ENCODE measurements at places on chromosomes 2 and 18.

DNA sequence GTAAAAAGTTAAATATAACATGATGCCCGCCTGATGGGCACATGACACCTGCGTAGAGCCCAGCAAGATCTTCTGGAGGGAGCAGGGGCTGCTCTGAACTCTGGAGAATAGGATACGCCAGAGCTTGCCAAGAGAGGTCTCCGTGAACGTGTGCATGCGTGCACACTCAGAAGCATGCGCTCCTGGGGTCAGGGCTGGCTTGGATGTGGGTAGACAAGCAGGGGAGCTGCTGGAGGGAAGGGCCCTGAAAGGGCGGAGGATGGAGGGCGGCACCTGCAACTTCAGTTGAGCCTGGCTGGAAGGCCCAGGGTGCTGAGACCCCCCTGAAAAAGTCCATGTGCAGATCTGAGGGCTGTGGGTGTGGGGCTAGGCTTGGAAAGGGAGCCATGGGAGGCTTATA, 828.4 kb upstream of the SALL3 start:
- no peak for DNase-seq

- DNase-seq, result no peak
Observed at GRCh38 chr18:34970106-34970505, 71.1 kb upstream of the MAPRE2 start.

DNA sequence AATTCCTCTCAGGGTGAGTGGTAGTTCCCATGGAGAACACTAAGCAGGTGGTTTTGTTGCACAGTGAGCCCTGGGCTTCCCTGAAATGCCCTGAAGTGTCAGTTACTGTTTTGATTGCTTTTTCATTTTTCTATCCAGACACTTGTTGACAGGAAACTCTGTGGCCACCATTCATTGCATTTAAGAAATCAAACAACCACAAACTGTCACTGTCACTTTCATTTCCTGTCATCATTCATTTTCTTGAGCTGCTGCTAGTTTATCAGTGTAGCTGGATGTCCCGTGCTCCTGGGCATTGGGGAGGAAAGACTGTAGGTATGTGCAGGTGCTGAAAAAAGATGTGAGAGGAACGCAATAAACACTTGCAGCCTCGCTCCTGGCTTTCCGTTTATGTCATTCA, 891.6 kb upstream of the ZEB2 start:
- no peak for DNase-seq

DNA sequence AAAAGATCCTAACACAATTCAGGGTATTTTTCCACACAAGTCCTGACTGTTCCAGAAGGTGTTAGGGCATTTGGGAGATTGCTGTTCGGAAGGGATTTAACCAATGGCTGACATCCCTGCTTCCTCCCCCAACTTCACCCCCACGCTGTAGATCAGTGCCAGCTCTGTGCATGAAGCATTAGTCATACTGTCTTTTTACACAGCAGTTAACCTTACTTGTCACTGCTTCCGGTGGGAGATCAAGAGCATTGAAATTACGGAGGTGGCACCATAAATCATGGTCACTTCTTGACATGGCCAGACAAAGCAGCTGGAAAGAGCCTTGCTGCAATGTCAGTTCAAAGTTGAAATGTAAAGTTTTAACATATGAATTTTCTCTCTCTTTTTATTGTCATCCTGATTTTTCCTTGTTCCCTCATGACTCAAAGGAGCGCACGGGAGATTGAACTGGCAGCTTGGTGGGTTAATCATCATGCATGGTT, 70.2 kb downstream of the HRH4 start:
- DNase-seq, result no peak

DNA sequence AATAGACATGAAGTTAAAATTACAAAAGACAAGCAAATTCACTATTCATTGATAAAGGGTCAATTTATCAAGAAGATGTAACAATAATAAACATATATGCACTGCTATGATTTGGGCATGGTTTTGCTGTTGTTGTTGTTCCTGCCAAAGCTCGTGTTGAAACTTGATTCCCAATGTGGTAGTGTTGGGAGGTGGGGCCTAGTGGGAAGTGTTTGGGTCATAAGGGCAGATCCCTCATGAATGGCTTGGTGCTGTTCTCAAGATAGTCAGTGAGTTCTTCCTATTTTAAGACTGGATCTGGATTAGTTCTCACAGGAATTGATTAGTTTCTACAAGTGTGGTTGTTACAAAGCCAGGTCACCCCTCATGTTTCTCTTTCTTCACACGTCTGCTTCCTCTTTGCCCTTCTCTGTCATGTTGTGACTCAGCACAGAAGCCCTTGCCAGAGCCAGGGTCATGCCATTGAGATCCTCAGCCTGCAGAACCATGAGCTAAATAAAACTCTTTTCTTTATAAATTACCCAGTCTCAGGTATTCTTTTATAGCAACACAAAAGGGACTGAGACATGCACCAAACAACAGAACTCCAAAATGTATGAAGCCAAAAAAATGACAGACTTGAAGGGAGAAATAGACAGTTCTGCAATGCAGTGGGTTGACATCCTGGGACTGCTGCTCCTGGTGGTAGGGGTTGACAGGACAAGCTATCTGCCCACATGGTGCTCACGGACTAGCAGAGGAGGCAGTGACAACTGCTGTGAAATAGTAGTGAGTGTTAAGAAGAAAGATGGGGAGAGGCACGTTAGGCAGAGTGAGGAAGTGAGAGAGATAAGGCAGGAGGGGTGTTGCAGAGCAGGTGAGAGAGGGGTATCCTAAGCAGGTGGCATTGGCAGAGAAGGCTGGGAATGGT, 18.6 kb upstream of the SKA1 start:
- DNase-seq, result no peak

- DNase-seq, result no peak
Observed at GRCh38 chr18:7592305-7593071, 25.4 kb downstream of the PTPRM start.

- DNase-seq, result no peak
Observed at GRCh38 chr2:70344195-70344594, 42.3 kb upstream of the FAM136A start.

- no peak for DNase-seq
Observed at GRCh38 chr2:50765146-50765545, 266.8 kb downstream of the NRXN1 start.

GRCh38 chr2:37282746-37283145, 41.9 kb downstream of the PRKD3 start:
- DNase-seq, result no peak

- no peak for DNase-seq
Observed at GRCh38 chr2:86216575-86217555, 17.6 kb downstream of the MRPL35 start.

- DNase-seq, result no peak
Observed at GRCh38 chr2:137262594-137262993, 497.2 kb downstream of the THSD7B start.

DNA sequence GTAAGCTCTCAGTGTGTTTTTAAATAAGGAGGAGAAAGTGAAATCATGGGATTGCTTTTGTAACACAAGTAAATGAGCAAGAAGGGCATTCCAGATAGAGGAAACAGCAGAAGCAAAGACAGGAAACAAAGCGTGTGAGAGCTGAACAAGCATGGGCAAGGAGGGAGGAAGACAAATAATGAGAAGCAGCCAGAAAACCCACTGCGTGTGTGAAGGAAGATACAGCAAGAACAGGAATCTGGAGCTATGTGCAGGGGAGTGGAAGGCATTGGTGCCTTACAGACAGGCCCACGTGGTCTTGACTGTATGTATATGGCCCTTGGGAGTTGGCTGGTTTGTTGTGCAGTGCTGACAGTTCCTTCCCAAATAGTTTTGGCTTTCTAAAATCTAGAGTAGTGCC, 88.6 kb downstream of the AAK1 start:
- no peak for DNase-seq

- DNase-seq, result no peak
Observed at GRCh38 chr2:122191331-122191730, 435.9 kb downstream of the TSN start.

DNA sequence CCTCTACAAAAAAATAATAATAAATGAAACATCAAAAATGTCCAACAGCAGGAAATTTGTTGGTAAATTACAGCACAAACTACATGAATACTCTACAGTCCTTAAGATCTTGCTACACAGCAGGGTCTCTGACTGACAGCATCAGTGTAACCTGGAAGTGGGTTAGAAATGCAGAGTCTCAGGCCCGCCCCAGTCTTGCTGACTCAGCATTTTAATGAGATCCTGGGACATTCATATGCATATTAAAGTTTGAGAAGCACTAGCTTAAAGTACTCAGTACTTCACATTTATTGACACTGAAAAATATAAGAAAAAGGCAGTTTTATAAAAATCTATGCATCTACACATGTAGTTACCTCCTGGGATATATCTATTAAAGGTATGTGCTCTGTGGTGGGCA, 21.7 kb downstream of the ST3GAL5 start:
- no peak for DNase-seq

DNA sequence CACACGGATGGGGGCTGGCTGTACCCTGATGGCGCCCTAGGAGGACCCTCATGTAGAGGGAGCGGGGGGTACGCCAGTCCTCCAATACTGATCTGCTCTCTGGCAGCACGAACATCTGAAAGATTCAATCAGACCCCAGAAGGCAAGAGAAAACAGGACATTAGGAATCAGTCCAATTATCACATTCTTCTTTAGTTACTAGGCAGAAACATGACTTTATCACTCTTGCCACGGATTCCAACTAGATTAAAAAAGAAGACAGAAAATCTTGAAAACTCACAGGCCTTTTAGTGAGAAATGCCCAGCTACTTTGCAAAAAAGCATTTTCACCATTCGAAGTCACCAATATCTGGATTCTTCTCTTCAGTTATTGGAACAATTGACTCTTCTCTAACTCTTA, 68.4 kb downstream of the ID2 start:
- DNase-seq, result no peak

DNA sequence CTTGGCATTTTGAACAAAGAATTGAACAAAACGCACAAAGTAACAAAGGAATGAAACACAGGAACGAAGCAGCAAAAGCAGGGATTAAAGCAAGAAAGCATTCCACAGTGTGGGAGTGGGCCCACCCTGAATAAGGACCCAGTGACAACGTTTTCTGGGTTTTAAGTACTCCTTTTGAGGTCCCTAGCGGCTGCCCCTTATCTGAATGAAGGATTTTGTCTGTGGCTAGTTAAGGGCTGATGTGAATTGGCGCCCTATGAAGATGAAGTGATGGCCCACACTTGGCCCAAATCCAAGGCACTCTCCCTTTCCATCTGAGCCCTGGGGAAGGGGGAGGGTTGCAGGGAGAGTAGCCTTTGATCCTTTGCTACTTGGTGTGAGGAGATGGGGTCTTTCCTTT, 7.8 kb upstream of the CCDC141 start:
- no peak for DNase-seq

DNA sequence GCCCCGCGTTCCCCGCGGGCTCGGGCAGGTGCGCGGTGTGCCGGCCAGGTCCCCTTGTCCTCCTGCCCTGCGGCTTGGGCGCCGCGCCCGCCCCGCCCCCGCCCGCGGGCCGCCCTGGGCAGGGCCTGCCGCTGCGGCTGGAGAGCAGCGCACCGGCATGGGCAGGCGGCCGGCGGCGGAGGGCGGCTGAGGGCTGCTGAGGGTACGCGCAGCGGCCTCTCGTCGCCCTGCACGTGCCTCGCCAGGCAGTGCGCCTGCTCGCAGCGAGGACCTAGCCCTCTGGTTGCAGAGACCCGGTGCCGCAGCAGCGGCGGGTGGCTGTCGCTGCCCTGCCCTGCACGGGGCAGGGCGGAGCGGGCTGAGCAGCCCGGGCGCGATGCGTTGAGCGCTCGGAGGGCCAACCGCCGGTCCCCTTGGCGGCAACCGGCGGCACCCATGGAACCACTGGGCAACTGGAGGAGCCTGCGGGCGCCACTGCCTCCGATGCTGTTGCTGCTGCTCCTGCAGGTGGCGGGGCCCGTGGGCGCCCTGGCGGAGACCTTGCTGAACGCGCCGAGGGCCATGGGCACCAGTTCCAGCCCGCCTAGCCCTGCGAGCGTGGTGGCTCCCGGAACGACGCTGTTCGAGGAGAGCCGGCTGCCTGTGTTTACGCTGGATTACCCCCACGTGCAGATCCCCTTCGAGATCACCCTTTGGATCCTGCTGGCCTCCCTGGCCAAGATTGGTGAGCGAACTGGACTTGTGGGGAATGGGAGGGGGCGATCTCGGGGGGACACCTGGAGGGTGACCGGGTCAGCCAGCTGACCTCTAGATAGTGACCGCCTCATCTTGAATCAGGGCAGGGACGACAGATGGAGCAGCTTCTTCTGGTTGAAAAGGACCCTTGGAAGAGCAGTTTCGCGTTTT, at the start of gene SLC9A2:
SLC9A2 (plus strand) TSS at position 140 of the 906 bp plus-strand sequence; CDS start at position 436, 296 bp downstream.
- DNase-seq, result no peak

- no peak for DNase-seq
Observed at GRCh38 chr18:12086249-12086648, 7.4 kb upstream of the ANKRD62 start.

GRCh38 chr2:161250864-161251436, 57.3 kb upstream of the PSMD14 start:
- DNase-seq, result no peak

GRCh38 chr18:323253-323622, 55.4 kb upstream of the THOC1 start:
- no peak for DNase-seq

DNA sequence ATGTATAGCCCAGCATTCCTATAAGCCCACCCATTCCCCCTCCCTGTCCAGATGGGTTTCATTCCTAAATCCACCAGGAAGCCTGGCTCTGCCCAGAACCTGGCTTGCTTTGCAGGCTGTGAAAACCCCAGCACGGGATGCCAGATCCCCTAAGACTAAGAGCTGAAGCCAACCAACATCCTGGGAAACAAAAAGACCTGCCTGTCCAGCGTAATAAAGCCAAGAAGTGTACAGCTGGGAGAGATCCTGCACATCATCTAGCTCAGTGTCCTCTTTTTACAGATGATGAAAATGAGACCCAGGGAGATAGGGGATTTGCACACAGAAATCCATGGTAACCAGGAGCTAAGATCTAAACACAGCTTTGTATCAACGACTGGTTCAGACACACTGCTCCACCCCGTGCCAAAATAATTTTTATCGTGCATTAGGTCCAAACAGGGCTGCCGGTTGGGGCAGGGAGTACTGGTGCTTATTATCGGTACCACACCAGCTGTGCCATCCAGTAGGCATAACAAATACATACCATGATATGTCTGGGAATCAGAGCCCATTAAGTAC, 2.9 kb downstream of the RND3 start:
- no peak for DNase-seq

DNA sequence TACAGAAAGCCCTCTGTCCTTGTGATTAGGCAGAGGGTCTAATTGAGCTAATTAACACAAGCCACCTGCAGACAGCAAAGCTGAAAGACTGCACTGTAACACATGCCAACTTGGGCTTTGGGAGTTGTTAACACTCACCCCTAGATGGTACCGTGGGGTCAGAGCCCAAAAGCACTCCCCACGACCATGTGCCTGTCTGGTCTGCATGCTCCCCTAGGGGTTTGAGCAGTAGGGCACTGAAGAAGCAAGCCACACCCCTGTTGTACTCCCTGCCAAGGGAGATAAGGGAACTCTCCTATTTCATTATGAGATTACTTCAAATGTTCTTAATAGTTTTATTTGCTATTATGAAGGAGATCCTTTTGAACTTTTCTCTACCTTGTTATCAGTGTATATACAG, 560.1 kb upstream of the FSHR start:
- DNase-seq, result no peak
